CD4-positive, alpha-beta T cell treated with Interleukin-21 for 1 hour (primary cell): ENCODE measurements at places on chromosomes 4 and X.

GRCh38 chrX:107628662-107629539, 591 bp downstream of the PRPS1 start:
- peak; percentile 67 for DNase-seq

GRCh38 chrX:13790206-13791131, 26.4 kb downstream of the GPM6B start:
- DNase-seq, result no peak

DNA sequence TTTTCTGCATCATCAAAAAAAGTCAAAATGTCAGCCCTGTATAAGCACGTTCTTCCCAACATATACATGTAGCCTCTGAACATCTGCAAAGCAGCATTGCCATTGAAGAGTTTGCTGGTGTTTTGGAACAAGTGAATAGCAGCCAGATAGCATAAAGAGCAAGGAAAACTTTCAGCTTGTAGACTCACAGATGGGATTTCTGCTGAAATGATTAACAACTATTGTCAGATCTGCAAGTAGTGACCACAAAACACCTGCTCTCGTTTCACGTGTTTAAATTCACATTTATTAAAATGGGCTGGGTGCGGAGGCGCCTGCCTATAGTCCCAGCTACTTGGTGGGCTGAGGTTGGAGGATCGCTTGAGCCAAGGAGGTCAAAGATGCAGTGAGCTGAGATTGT, 123.7 kb downstream of the SPRY1 start:
- DNase-seq, result no peak

GRCh38 chrX:20609916-20610415, 343.3 kb upstream of the RPS6KA3 start:
- no peak for DNase-seq

GRCh38 chr4:152605641-152606335, 69.9 kb upstream of the FBXW7 start:
- no peak for DNase-seq

- no peak for DNase-seq
Measured at GRCh38 chr4:27218013-27218412, 357.4 kb downstream of the STIM2 start.

GRCh38 chrX:43836435-43837184, 45.6 kb downstream of the MAOB start:
- DNase-seq, result peak; percentile 27

DNA sequence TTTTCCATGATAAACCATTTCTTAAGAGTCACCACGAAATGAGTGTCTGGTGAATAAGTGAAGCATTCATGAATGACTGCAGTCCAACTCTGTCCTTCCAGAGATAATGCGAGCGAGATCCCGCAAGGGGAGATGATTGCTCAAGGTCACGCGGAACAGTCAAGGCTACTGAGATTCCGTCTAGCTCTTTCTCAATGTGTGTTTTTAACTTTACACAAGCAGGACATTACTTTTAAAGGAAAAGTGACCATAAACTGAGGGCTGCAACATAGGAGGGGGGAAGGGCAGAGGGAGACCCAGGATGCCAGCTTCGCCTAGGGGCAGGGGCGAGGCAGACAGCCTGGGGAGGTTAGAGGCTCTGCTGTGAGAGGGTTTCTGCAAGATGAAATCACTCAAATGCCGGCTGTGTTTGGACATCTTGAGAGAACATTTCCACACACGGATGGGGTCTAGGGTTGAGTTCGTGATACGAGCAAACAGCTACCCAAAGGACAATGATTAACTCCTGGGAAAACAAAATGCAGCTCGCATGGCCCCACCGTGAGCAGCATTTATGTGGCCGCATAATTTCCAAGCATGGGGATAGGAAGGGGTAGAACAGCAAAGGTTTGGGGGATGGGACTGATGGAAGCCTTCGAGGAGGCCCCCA, 23.8 kb upstream of the CCNQ start:
- DNase-seq, result no peak

GRCh38 chr4:38566806-38567398, 97.1 kb upstream of the KLF3 start:
- DNase-seq, result no peak

DNA sequence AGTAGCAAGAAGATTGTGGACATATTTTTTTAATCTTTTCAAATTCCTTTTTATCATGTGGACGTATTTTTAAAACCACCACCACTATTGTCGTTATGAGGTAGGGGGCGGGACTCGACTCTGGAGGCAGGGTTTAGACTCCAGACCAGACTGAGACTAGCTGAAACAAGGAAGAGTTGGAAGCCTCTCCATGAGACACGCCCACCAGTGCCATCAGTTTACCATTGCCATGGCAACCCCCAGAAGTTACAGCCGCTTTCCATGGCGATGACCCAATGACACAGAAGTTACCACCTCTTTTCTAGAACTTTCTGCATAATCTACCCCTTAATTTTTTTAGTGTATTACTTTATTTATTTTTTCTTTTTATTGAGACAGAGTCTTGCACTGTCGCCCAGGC, 8.7 kb downstream of the MRFAP1 start:
- DNase-seq, result no peak

DNA sequence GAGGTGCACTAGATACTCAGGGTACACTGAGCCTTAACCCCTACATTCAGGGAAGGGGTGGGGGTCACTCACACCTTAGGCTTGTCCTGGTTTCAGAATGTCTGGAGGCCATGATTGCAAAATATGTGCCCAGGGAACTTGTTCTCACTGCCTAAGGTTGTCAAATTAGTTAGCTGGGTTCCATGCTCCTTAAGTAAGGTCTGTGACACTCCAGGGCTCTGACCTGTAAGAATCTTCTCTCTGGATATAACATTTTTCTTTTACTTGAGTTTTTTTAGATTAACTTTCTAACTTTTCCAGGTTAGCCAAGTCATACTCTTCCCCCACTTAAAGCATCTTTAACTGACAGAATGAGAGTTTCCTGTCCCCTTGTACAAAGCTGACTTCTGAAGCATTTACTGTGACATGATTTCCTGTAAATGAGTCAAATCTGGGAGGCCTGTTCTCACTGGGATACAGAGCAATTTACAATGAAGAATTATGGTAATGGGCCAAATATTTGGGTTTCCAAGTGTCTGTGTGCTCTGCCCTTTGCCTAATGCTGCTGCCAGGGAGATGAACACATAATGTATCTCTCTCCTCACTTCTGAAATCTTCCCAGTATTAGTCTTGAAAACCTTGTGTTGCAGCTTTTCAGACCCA, 101.7 kb downstream of the GATB start:
- peak; percentile 26 for DNase-seq

- DNase-seq, result no peak
Measured at GRCh38 chr4:96753216-96753615, 913.3 kb downstream of the PDHA2 start.

DNA sequence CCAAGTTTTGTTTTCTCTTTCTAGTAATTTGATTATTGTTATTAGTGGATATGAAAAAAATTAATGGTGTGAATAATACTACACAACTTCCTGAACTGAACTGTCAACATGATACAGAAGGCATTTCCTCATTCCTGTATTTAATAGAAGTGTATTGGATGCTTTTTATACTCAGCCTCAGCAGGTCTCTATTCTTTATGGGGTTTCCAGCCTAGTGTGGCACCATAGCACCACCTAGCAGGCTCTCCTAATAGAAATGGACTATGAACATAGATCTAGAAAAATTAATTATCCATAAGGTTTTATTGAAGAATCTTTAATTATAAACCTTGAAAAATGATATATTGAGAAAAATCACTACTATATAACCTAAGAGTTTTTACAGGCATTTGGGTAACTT, 52.4 kb downstream of the GLRB start:
- DNase-seq, result no peak

DNA sequence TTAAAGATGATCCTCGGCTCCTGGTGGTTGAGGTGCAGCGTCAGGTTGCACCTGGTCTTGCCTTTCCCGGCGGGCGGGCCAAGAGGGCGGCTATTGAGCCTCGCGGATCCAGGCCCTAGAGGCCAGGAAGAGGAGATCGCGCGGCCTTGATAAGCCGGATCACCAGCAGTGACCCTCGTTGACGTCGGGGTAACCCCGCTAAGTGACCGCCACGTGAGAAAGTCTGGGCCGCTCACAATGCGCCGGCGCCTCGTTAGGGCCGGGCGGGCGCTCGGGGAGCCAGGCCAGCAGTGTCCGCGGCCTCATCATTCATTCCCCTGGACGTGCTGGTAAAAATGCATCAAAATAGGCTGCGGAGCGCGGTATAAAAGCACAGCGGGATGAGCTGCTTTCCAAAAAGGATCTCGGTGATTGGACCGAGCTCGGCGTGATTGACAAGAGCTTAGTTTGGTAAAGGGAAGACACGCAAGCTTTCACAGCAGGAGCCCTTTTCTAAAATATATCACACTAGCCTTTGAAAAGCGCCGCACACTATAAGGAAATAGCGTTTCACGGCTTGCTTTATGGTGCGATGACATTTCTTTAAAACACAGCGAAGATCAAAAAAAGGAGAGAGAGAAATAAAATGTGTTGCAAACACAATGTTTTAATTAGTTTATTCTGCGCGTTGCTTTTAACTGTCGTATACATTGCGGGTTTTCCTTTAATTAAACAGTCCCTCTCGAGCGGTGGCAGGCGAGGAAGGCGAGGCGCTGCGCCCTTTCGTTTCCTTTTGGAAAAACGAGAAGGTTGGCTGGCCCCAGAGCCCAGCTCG, 15.9 kb upstream of the ZIC3 start:
- no peak for DNase-seq

DNA sequence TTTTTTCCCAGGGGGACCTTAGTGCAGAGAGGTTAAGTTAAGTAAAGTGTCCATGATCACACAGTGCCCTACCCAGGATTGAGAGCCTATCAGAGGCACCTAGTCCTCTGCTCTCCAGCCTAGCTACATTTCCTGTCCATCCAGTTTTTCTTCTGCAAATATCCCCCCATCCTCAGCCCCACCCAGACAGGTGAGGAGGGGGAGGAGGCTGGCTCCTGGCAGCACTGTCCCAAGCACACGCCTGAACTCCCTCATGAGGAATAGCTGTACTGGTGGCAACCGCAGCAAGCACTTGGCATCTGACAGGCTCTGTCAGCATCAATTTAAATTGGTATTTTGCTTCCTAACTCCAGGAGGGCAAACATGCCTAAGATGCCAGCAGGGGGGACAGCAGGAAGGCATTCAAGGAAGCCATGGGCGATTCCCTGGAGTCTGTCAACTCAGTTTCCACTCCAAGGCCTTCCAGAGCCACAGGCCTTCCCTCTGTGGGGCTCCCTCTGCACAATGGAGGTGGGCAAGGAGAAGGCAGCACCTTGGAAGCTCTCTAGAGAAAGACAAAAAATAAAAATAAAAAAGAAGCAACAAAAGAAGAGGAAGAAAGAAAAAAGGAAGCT, 6.4 kb upstream of the FRMPD3 start:
- DNase-seq, result no peak

GRCh38 chr4:74975082-74975481, 42.2 kb downstream of the PARM1 start:
- no peak for DNase-seq

GRCh38 chr4:10416441-10416840, 40.8 kb downstream of the ZNF518B start:
- no peak for DNase-seq

GRCh38 chr4:3299122-3299975, 6.5 kb downstream of the RGS12 start:
- no peak for DNase-seq

DNA sequence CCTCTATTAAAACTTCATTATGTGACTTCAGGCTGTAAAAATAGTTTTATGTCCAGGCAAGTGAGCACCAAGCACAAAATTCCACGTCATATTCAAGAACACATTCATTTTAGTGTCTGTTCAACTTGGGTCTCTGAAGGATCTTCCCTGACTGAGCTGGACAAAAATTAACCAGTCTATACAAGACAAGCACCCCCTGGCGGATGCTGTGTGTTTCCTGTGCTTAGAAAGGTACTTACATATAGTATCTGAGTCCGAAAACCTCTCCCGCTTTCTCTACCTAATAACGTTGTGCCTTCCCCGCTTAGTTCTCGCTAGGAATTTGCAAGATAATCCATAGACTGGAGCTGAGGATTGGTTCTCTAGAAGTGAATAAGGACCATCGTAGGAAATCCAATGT, 2214.5 kb upstream of the TENM3 start:
- no peak for DNase-seq

DNA sequence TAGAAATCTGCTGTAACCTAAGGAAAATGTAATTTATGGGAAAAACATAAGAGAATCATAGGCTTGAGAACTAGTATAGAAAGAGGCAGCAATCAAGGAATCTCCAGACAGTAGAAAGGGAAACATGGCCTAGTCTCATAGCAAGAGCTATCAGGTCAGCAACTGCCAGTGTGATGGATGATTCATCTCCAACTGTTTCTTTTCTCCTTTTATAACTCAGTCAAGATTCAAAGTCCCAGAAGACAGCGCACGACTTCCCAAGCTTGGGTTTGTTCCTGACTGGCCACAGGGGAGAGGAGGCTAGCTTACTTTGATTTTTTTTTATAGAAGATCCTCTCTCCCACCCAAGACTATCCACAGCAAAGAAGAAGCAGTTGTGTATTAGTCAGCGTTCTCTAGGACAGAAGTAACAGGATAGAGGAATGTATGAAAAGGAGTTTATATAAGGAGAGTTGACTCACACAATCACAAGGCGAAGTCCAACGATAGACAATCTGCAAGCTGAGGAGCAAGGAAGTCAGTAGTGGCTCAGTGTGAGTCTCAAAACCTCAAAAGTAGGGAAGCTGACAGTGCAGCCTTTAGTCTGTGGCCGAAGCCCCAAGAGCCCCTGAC, 181.5 kb downstream of the GC start:
- DNase-seq, result no peak

GRCh38 chr4:129839687-129840086, 743.7 kb downstream of the C4orf33 start:
- no peak for DNase-seq

GRCh38 chr4:82798168-82799005, at the start of gene SCD5:
Gene SCD5, minus strand, starts transcription at chr4:82798796. Its CDS starts 259 bp downstream, at chr4:82798537.
- peak; percentile 81 for DNase-seq

GRCh38 chr4:1310796-1311631, 21.3 kb downstream of the MAEA start:
- no peak for DNase-seq

DNA sequence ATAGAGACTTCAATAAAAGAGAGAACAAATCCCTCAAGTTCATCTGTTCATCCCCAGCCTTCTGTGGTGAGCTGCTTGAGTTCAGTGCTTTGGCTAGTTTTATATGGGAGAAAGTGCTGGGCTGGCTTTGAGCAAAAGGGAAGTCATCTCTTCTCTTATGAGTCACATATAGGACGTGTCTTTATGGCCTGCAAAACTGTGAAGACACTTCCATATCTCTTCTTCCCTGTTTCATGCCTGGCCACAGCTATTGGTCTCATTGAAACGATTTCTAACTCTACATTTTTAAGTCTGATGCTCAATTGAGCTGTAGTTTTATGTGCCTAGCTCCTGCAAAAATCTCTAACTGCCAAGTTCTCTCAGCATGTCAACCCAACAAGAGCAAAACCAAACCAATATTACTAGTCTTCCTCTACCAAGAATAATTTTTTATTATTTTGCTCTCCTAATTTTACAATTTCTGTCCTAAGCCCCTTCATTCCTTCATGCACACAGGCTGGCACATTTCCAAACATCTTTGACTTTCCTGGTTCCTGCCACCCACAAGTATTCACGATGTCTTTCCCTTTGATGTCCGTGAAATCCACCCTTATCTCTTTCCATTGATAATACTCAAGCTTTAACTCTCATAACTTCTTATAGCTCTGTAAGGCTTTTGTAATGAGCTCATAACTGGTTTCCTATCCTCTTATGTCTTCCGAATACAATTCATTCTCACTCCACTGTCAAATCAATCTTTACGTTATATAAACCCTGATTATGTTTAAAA, 165.3 kb downstream of the BTC start:
- peak; percentile 5 for DNase-seq

- DNase-seq, result no peak
Measured at GRCh38 chrX:6738518-6739470, 203.9 kb upstream of the VCX3A start.

- DNase-seq, result no peak
Measured at GRCh38 chr4:104188301-104188700, 306.4 kb downstream of the CXXC4 start.

GRCh38 chr4:180926277-180926676, 1316.9 kb upstream of the TENM3 start:
- no peak for DNase-seq
